Retinal pigment epithelial cell (primary cell): ENCODE measurements at places on chromosomes 2 and 18.

DNA sequence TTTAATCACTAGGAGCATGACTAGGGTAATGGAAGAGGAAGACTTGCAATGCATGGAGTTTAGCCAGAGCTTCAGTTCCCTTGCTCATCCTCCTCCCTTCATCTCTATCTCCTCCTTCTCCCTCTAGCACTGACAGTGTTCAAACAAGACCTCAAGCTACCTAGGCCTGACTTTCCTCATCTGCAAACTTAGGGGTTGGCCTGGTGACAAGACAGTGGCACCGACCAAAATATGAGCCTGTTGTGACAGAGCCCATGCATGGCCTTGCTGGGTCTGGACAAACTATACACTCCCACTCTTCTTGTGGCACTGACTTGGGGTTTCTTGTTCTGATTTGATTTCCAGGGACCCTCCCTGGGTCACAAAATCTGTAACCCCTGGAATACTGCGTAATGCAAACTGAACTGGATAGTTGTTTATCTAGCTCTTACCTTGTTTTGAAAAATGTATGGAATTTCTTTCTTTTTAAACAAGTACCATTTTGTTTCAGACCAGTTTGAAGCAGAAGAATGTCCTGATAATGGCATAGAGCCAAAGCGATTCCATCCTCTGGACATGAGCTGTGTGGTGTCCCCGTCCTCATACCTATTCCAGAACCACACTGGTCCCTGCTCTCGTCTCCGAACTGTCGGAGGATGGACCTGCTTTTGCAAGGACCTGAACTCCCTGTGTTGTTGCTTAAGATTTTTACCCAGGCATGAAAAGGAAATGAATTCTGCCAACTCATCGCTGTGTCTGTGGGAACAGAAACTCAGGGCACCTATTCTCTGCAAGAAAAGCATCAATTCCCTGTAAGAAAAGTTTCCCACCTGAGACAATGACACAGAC is 33.4 kb upstream of the PPP4R1 start:
- no peak for DNase-seq

- DNase-seq, result no peak
Measured at GRCh38 chr2:43040084-43040854, 186.1 kb downstream of the ZFP36L2 start.

DNA sequence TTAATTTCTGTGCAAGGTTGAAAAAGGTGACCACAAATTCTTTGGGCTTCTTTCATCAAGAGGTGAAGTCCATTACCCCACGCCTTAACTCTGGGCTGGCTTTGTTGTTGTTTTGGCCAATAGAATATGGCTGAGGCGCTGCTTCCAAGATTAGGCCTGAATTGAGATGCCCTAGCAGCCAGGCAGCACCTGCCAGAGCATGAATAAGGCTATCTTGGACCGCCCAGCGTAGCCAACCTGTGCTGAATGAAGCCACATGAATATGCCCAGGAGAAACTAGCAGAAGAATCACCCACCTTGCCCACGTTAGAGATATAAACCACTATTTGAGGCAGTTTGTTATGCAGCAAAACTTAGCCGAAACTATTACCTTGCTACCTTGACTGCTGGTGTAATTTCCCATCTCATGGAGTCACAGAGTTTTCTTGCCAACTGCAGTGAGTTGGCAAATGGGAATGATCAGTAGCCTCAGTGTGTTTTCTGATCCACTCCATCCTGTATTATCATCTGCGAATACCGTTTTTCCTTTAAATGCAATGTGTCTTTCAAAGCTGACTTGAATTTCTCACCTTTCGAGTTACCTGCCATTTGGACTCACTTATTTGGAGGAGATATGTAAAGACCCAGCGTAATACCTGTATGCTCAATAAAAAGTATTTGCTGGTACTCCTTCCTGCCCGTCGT is 679 bp downstream of the TSGA10 start:
- no peak for DNase-seq

- peak; percentile 41 for DNase-seq
Measured at GRCh38 chr2:220509966-220510365, 882.5 kb downstream of the SLC4A3 start.

GRCh38 chr2:219484343-219485200 is 14.1 kb upstream of the GMPPA start:
- no peak for DNase-seq

- no peak for DNase-seq
Measured at GRCh38 chr2:150832686-150833085, 345.2 kb upstream of the RND3 start.

DNA sequence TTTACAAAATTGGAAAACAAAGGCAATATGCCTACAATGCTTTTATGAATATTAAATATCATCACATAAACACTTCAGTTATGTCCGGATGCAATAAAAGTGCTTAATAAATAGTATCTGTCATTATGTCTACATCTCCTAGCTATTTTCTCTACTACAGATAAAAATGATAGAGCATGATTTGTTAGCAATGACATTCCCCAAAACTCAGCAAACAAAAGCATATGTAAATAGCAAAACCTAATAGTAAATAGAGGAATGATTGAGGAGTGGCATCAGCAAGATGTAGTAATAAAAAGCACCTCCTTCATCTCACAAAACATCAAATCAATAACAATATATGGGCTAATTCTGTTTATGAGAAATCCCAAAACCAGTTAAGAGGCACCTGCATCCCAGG is 46.5 kb upstream of the COL5A2 start:
- DNase-seq, result no peak

DNA sequence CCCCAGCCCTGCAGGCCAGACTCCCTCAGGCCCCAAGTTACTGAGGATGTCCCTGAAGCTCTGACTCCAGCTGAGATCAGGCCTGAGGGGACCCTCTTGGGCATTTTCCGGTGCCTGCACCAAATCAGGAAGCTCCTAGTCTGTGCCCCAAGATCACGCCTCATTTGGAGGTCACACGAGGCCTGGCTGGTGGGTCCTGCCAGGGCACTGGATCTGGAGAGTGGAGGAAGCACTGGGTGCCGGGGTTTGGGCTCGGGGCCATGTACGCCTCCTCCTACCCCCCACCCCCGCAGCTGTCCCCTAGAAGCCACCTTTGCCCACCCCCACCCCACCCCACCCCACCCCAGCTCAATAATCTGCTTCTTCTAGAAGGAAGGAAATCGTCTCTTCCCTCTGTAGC is 16.2 kb downstream of the SH2D6 start:
- no peak for DNase-seq

GRCh38 chr2:951224-952006 is 766 bp downstream of the SNTG2 start:
- no peak for DNase-seq

DNA sequence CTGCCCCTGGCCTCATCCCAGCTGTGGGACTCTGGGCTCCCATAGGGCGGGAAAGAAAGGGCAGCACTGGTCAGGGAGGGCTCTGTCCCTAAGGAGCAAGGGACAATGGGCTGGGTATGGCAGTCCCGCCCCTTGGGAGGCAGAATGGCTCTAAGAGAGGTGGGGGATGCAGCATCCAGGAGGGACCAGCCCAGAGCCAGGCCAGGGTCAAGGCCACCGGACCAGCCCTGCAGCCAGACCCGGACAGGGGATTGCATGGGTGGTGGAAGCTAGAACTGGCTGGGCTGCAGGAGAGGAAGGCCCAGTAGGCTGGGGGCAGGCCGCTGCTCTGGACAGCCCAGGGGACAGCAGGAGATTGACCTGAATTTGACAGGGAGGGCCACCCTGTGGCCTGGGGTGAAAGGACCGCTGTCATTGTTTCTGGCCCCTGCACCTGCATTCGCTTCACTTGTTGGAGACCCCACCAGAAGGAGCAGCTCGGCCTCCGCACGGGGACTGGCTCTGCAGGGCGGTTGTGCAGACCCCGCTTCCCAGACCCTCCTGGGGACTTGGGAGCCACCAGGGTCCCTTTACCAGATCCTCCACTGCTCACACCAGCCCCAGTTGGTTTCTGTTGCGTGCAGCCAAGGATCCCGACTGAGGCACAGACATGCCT is 14.6 kb downstream of the RAMP1 start:
- no peak for DNase-seq

DNA sequence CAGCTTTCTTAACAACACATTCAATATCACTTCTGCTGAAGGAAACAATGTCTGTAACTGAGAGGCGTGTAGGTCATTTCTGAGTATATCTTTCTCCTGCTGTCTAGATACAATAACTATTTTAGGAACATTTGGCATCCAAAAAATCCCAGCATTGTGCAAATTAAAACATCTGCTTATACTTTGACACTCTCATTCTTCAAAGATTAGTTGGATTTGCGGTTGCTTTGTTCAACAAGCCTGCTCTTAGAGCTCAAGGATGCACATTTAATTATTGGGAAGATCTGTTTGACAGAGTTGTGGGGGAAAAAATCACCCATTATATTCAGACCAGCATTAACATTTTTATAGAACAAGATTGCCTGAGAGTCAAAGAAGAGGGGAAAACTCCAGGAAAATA is 449.5 kb upstream of the HNRNPA3 start:
- no peak for DNase-seq

DNA sequence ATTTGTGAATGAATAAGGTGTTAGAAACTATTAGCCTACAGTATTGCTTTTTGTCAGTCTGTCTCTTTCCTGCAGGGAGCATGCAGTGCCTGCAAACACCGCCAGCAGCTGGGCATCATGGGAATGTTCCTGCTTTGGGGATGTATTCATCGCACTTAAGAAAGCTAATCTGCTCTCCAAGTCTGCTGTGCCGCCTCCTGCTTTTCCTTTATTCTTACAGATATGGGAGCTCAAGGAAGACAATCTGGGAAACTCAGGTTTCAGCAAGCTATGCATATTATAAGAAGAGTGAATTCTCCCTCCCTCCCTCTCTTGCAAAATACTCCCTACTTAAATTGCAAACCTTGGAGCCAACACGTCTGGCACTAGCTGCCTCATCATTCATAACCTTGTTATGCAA is 479.2 kb upstream of the ACVR2A start:
- no peak for DNase-seq

DNA sequence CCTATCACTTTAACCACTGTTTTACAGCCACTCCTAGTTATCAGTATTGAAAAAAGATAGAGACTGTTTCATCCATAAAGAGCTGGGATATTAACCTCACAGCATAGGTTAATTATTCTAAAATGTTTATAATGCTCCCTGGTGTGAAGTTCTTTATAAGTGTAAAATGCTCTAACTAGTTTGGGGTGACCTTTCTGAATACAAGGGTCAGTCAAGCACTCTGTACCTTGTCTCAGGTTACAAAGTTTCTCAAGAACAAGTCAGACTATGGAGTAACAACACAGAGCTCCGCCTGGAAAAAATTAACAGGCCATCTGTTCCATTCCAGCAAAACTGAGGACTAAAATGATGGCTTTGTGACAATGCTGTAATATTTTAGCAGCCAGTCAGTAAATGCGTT is 107.4 kb downstream of the NOL4 start:
- no peak for DNase-seq

DNA sequence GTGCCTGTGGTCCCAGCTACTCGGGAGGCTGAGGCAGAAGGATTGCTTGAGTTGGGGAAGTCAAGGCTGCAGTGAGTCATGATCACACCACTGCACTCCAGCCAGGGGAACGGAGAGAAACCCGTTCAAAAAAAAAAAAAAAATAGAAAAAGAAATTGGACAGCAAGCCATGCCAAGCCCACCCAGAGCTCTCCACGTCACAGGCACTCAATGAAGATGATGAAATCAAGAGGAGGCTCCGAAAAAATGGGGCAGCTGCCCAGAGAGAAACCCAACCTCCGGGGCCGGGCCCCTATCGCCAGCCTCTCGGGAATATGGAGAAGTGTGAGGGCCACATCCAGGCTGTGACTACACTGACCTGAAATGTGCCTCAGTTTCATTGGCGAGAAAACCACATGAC is 40.0 kb downstream of the BIN1 start:
- no peak for DNase-seq

DNA sequence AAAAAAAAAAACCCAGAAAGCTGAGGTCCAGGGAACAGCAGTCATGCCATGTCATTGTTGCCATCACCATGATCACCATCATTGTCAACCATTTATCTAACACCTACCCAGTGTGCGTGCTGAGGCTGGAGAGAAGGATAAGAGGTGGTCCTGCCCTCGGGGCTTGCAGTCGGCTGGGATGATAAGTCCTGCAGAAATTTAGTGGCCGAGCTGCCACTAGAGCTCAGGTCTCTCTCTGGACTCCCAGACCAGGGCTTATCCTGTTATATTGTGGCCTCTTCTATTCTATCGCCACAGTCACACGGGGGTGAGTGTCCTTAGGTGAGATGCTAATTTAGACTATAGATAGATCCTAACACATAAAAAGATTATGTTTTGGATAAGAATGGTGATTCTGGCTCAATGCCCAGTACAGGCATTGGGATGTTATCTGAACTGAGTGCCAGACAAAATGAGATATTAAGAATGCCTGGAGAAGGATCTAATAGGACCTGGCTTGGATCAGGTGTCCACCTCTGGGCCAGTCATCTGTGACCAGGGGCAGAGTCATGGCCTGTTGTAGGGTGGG is 43.2 kb upstream of the YWHAQ start:
- DNase-seq, result no peak

- DNase-seq, result no peak
Measured at GRCh38 chr2:166984797-166985196, 96.5 kb downstream of the XIRP2 start.

DNA sequence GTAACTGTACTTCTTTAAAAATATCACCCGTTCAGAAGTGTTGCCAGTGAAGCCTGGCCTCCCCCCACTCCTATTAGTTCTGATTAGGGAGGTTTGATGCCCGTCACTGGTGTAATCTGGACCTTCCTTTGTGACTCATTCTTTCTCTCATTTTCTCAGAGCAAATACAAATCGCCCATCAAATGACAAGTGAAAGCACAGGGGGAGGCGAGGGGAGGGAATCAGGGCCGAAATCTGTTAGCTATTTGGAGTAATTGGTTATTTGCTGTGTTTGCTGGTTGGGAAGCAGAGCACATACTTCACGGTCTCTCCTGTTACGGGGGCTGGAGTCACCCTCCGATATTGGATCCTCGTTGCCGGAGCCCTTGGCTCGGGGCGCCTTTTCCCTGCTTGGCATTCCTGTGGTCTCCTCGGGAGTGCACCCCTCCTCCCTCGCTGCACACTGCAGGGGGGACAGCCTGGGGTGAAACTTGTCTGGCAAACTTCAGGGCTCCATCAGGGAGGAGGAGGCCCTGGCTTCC is 178.1 kb downstream of the DYSF start:
- DNase-seq, result no peak

GRCh38 chr2:241182126-241182525 is 6.4 kb upstream of the ANO7 start:
- no peak for DNase-seq

DNA sequence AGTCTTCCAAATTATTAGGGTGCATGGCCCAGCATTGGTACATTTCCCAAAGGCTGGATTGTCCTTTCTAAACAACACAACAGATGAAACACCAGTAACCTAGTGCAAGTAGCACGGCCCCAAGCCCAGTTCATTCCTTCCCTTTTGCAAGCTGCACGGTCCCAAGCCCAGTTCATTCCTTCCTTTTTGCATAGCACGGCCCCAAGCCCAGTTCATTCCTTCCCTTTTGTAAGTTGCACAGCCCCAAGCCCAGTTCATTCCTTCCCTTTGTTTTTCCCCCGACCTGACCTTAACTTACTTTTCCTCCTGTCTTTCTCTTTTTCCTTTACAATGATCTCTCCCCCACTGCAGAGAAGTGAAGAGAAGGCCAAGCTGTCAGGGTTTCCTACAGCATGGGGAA is 60.9 kb downstream of the C18orf63 start:
- no peak for DNase-seq

GRCh38 chr2:27400348-27401135 is 8.8 kb downstream of the PPM1G start:
- no peak for DNase-seq

- no peak for DNase-seq
Measured at GRCh38 chr2:238971318-238972145, 123.6 kb downstream of the TWIST2 start.

GRCh38 chr2:36783246-36783645 is 86.7 kb downstream of the VIT start:
- no peak for DNase-seq

- DNase-seq, result no peak
Measured at GRCh38 chr2:207385903-207386302, 143.9 kb upstream of the CREB1 start.
